ENCODE measurements at places on chromosomes 6 and 20.

GRCh38 chr6:113083947-113084346 lies 736.8 kb downstream of the RFPL4B start:
- no peak for DNase-seq

DNA sequence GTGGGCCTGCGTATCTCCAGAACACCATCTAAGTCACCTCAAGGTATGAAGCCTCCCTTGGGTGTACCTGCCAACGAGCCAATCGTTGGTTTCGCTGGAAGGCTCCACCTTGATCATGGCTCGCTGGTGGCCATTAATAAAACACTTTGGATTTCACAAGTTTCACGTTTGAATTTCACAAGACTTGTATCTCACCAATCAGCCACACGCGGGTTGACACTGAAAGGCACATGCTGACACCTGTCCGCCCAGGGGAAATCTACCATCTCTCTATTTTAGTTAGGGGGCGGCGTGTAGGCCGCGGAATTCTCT lies 586 bp upstream of the HMGA1 start:
- peak; percentile 53 for DNase-seq

DNA sequence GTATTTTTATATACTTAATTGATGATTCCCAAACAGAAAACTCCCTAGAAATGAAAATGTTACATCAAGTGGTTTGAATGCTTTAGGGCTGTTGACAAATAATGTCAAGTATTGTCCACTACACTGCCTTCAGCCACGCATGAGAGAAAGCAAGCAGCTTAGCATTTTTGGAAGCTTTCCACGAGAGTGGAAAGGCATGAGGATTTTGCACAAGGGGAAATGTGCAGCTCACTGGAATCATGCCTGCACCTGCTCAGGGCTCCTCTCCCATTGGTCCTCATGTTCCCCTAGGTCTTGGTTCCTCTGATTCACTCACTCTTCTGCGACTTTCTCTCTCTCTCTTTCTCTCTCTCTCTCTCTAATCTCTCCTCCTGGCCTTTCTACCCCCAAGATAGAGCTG lies 439.5 kb upstream of the CDH4 start:
- DNase-seq = no peak

- DNase-seq = no peak
These were observed 6.3 kb upstream of the OR14J1 start for GRCh38 chr6:29295181-29295585.

DNA sequence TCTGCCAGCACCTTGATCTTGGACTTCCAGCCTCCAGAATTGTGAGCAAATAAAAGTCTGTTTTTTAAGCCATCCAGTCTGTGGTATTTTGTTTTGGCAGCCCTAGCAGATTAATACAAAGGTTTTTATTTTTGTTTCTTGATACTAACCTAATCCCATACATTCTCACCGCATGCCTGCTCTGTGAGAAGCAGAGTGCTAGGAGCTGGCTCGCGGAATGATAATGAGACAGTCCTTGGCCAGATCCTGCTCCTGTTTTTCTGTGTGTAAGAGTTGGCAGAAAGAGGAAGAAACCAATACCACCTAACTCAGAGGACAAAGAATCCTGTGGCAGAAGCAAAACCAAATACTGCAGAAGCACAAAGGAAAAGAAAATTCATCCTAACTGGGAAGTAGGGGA lies 82.6 kb downstream of the KIF16B start:
- DNase-seq = no peak

DNA sequence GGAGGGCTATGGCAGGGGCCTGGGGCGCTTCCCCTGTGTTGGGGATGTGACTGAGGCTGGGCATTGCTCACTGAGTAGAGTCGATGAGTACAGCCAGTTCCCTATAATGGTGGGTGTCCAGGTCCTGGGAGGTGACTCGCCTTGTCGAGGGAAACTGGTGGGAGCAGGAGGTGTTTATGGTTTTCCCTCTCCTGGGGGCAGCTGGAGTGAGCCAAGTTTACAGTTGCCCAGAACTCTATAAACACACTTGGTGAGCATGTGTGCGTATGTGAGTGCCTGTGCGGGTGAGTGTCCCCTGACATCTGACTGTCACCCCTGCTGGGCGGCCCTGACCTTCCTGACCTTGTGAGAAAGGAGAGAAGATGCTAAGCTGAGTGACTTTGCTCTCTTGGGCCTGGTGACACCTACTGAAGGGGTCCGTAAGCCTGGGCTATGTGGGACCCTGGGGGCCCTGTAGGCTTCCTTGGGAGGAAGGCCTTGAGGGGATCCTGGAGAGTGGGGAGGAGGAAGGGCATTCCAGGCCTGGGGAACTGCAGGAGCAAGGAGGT lies 65.9 kb downstream of the VEGFA start:
- no peak for DNase-seq

- DNase-seq = no peak
These were observed 17.1 kb upstream of the SNTA1 start for GRCh38 chr20:33460711-33461110.

DNA sequence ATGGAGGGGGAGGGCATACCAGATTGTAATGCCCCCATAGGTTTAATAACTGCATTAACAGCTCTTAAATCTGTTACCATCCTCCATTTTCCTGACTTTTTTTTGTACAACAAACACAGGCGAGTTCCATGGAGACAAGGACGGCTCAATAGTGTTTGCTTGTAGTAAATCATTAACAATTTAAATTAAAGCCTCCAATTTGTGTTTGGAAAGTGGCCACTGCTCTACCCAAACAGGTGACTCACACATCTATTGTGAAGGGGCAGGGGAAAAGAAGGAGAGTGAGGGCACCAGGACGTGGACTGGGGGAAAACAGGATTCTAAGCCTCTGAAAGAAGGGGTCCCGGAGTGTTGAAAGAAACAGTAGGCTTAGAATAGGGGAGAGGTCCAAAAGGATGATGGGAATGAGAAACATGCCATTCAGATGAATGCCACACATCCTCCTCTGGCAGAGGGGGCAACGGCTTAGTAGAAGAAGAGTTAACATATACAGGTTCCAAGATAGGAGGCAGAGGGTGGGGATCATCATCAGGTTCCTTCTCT lies 6.9 kb downstream of the GLYATL3 start:
- no peak for DNase-seq

GRCh38 chr6:27605401-27606342 lies 132.8 kb upstream of the ZNF184 start:
- DNase-seq = no peak

GRCh38 chr6:73121421-73121993 lies 103.8 kb downstream of the KHDC1L start:
- no peak for DNase-seq

DNA sequence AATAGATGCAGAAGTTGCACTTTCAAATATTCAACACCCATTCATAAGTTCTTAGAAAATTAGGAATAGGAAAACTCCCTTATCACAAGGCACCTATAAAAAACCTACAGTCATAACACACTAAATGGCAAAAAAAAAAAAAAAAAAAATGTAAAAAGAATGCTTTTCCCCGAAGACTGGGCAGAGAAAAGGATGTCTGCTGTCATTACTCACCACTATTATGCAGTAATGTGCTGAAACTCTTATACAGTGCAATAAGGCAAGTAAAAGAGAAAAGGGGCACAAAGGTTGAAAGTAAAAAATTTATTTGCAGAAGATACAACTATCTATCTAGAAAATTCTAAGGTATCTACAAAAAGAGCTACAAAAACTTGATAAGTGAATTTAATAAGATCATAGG lies 607.8 kb upstream of the ARID1B start:
- no peak for DNase-seq

DNA sequence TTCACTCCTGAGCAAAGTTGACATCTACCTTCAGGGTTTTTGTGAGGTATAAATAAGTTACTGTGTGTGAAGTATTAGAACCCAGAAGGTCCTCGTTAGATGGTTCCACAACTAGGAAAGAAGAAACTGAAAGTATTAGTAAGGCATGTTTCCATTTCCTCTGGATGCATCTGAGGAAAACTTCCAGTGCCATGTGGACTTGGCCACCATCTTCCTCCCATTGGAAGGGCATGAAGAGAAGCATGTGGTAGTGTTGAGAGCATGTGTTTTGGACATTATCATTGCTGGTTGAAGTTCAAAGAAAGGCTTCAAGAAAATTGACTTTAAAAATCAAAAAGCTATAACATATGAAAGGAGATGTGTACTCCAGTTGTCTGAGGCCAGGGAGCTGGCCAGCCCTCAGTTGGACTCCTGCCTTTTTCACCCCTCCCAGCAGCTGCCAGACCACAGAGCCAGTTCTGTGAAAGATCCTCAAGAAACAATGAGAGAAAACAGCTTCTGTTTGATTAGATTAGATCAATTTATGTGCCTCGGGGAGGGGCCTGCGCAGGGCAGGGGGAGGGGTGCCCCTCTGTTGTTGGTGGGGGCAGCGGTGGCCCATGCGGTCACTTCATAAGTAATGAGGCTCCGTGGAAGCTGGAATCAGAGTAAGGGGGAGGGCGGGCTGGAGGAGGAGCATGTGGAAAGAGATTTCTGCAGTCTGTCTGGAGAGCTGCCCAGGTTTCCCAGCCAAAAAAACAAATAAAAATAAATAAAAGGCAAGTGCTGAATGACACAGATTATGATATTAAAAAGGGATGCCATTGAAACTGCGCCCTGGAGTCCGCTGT lies 154.0 kb downstream of the JARID2 start:
- no peak for DNase-seq

GRCh38 chr6:139091826-139092225 lies 43.1 kb upstream of the HECA start:
- no peak for DNase-seq

- DNase-seq = no peak
These were observed 7.0 kb downstream of the TXLNB start for GRCh38 chr6:139284789-139285188.

- DNase-seq = peak; percentile 2
These were observed 1567.8 kb upstream of the DEFB115 start for GRCh38 chr20:29689411-29690225.

DNA sequence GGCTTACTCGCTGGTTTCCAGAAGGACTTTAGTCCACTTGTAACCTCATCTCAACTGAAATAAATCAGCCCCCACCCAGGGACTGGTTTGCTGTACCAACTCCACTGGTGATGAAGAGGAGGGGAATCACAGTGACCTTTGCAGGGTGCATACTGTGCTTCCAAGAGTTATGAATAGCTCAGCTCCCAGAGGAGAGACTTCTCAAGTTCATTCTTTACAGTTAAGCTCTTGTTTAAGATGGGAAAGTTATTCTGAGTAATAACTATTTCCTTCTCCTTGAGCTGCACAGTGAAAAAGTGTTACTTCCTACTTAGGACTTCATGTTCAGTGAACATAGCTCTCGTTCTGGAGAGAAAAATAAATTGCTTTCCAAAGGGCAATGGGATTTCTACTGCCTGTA lies 166.5 kb upstream of the ECI2 start:
- DNase-seq = no peak

DNA sequence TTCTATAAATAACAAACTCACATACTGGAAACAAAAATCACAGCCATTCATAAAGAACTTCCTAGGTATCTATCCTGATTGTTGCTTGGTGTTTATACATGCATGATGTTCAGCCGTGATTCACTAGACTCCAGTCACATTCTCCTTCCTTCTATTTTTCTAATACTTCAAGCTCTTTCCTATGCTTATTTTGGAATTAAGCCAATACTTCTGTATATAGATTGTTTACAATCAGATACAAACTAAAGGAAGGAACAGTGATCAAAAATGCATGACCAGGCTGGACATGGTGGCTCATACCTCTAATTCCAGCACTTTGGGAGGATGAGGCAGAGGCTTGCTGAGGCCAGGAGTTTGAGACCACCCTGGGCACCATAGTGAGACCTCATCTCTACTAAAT lies 377.5 kb upstream of the IRAK1BP1 start:
- DNase-seq = no peak

DNA sequence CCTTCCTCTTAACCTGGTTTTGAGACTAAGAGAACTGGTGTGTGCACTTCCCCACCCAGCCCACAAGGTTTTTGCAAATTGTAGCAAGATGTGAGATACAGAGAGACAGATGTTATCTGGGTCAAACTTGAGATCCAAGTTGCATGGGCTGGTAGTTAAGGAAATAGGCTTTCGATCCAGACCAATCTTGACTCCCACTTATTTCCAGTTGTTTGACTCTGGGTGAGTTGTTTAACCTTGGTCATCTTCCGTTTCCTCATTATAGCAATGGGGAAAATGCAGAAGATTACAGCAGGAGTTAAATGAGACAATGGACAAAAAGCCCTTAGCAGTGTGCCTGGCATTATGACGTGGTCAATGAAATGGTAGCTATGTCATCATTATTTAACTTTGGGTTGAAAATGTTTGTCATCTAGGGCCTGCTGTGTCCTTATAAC lies 1.7 kb downstream of the SNX21 start:
- DNase-seq = no peak

DNA sequence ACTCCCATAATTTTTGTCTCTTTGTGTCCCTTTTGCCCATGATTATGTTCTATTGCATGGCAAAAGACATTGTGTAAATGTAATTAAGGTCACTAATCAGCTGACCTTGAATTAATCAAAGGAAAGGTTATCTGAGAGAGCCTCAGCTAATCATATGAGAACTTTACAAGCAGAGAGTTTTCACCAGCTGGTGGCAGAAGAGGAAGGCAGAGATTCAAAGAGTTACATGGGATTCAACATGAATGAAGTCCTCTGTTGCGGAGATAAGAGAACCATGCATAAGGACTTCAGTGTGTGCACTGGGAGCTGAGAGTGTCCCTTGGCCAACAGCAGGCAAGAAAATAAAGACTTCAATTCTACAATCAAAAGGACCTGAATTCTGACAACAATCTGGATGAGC lies 494.1 kb upstream of the ARID1B start:
- no peak for DNase-seq

DNA sequence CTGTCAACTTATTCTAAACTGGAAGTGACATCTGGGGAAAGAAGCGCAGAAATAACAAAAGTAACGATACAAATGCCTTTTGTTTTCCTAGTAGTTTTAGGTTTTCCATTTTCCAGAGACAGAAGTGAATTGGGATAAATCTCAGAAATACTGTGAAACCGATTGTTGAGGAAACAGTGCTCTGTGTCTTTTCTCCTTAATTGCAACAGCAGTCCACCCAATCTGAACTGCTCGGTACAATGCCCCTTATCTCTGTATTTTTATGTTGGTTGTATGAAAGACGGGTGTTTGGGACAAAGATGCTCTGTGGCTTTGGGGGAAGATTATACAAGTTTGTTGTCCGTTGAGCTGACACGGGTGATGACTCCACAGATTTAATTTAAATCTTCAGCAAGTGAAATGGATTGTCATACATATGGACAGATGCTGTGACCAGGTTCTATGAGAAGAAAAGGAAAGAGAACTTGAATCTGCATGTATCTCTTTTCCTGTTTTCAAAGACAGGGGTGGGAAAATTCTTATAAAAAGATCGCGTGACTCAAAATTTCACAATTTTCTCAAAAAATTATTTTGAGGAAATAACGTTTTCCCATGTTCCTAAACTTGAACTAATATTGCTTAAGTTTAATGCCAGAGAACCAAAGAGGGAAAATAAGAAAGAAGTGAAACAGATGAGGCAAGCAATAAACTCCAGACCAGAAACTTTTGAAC lies 41.2 kb downstream of the SASH1 start:
- no peak for DNase-seq

- no peak for DNase-seq
These were observed 11.9 kb upstream of the HIVEP1 start for GRCh38 chr6:12000174-12000573.

Data from activated CD4-positive, alpha-beta T cell treated with anti-CD3 and anti-CD28 coated beads for 4 hours (primary cell).